ENCODE measurements at places on chromosomes 7 and 10.
A peak's percentile ranks its signal among the peaks of the same experiment; 100 is the strongest.

GRCh38 chr10:118102121-118102520, 55.4 kb upstream of the RAB11FIP2 start:
- no peak for DNase-seq

DNA sequence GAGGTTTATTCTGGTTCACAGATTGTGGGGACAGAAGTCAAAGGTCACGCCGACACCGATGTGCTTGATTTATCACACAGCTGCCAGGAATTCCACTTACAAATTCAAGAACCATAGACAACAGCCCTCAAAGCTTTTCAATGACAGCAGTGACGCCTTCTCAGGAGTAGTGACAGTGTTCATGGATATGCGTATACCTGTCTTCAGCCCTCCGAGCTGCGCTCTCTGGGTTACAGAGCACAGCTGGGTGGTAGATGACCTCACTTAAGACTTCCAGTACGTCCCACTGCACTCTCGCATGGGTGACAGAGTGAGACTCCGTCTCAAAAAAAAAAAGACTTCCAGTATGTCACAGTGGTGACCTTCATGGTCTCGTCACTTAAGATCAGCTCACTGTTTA, 108.5 kb downstream of the TCERG1L start:
- DNase-seq = no peak

DNA sequence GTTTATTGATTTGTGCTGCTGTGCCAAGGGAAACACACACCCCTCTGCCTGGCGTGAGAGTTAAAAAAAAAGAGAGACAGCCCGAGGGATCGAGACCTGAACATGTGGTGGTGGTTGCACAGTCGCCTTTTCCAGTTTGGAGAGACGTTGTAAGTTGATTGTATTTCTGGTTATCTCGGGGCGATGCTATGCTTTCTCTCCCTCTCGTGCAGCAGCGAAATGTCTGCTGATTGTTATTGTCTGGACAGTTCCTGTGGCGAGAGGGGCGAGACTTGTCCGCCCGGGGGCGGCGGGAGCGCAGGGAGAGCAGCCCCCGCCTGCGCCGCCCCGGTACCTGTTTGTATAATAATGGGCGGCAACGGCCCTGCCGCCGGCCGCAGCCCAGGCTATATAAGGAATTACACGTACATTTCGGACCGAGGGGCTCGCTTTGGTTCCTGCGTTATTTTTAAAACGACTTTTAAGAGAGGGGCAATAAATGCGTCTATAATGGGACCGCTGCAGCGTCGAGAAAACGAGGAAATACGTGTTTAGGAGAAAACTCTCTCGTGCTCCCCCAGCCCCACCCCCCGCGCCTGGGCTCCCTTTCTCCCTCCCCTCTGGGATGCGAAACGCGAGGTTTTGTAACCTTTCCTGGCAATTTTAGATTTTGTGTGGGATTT, 1.7 kb downstream of the ZEB1 start:
- DNase-seq = no peak

DNA sequence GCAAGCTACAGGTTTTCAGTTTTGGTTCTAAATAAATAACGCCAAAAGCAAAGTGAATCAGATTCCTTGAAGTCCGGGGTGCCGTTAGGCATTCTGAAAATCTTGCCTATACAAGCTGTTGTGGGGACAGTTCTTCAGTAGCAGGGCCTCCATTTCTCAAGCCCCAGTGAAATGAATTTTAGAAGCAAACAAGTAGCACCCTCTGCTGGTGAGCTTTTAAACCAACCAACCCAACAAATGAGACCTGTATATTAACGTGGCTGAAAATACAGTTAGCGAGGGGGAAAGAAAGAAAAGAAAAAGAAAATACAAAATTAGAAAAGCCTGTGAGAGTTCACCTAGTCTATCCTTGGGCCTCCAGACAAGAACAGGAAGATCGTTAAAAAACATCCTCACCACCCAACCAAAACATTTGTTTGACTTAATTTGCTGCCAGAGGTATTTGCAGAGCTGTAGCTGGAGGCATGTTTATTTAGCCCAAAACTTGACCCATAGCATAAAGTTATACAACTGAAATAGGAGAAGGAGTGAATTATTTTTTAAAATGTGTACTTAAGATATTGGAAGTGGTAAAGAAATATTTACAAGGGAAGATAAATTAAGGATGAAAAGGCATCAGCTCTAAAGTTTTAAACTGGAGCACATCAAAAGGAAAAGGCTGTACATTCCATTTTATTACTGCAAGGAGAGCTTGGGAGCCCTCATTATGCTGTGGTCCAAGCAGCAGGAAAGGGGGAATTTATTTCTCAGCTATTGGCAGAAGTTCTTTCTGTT, 98.9 kb downstream of the DYNC1I1 start:
- peak; percentile 39 for DNase-seq

GRCh38 chr10:124040451-124041188, 52.8 kb downstream of the CHST15 start:
- DNase-seq = no peak

DNA sequence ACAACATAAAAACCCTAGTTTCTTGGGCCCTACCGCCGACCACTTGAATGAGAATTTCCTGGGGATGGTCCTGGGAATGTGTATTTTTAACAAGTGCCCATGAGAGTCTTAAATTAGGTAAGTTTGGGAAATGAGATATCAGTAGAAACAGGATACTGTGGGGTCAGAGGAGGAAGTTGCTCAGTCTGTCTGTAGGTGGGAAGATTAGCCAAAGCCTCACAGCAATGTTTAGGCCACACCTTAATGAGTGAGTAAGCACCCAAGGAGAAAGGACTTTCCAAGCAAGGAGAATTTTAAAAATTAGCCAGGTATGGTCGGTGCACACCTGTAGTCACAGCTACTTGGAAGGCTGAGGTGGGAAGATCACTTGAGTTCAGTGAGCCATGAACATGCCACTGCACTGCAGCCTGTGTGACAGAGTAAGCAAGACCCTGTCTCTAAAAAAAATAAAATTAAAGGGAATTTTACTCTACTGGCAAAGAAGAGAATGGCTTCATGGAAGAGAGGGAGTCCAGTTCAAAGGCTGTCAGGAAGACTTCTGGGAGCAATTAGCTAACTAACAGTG, 31.9 kb downstream of the PAPSS2 start:
- DNase-seq = no peak

DNA sequence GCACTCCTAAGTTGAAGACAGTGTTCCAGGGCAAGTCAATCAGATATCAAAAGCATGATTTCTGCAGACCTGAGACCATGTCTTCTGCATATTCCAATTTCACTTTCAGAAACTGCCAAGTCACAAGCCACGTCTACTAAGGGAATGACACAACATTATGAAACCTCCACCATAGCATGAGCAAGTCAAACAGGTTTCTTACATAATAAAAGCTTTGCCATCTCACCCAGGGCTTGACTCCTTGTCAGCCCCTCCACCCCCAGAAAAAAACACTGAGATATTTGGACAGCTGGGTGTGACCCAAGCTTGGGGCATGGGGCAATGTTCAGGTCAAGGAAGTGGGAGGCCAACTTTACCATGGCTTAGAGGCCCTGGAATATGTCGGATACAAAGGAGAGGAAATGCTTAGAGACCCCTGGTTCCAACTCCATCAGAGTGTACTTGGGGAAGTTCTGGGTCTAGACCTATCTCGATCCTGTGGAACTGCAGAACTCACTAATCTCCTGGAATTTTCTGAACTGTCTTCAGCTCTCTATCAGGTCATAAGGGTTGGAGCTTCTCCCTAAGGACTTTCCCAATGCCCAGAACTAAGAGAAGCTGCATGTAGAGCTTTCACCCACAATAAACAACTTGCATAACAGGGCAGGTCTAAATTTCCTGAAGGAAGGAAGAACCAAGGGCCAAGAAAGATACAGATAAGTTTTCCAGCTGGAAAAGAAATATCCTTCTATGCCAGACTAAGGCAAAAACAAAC, 80.6 kb upstream of the NAMPT start:
- no peak for DNase-seq

DNA sequence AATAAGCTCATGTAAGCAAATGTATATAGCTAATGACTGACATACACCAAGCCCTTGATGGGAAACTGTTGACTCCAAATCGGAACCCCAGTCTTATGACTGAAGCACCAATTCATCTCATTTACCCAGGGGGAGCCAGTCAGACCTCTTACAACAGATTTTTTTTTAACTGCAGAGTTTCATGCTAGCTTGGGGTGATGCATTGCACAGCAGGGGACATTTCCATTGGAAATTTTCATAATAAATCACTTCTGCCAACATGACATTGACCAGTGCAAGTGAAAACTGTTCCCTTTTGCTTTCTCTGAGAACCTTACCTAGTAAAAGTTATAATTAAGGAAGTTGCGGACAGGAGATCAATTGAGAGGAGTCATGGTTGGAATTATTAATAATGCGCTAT, 137.0 kb upstream of the VWC2 start:
- DNase-seq = no peak

DNA sequence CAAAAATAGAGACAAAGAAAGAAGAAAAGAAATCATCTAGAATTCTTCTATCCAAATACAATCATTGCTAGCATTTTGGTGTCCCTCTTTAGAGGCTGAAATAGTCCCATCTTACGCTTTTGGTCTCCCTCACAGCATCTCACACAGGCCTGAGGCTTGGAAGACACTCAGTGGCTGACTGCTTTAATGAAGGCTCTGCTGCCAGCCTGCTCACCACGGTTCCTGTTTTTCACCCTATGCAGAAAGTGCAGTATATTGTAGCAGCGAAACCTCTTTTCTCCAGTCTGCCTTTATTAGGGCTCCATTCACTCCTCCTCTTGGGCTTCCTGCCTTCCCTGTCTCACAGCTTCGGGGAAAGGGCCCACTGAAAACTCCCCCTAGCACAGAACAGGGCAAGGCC, 102.2 kb downstream of the JCAD start:
- no peak for DNase-seq

GRCh38 chr7:26046878-26047277, 105.1 kb upstream of the NFE2L3 start:
- DNase-seq = no peak

- no peak for DNase-seq
Measured at GRCh38 chr7:1707756-1708595, 37.9 kb downstream of the ELFN1 start.

GRCh38 chr7:50332241-50333165, 28.0 kb downstream of the IKZF1 start:
- DNase-seq = no peak

DNA sequence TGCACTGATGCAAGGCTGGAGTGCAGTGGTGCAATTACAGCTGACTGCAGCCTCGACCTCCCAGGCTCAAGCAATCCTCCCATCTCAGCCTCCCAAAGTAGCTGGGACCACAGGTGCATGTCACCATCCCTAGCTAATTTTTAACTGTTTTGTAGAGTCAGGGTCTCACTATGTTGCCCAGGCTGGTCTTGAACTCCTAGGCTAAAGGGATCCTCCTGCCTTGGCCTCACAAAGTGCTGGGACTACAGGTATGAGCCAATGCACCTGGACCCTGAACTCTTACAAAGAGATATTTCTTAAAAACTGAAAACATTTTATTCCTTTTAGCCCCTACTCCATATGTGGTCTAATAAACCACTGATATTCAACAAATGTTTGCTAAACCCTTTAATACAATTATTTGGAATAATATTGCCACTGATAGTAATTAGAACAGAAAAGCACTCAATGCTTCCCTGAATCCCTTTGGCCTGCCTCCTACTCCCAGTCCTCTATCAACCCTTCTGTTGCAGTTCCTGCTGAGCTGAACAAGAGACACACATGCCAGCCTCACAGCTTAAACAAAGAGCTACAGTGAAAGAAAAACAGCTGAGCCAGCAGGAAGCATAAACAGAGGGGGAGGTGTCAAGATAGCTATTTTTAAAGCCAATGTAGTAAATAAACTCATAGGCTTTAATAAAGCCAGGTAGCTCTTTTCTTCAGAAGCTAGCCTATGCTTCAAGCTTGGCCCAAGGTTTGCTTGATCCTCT, 7.0 kb upstream of the GNAI1 start:
- DNase-seq = no peak

DNA sequence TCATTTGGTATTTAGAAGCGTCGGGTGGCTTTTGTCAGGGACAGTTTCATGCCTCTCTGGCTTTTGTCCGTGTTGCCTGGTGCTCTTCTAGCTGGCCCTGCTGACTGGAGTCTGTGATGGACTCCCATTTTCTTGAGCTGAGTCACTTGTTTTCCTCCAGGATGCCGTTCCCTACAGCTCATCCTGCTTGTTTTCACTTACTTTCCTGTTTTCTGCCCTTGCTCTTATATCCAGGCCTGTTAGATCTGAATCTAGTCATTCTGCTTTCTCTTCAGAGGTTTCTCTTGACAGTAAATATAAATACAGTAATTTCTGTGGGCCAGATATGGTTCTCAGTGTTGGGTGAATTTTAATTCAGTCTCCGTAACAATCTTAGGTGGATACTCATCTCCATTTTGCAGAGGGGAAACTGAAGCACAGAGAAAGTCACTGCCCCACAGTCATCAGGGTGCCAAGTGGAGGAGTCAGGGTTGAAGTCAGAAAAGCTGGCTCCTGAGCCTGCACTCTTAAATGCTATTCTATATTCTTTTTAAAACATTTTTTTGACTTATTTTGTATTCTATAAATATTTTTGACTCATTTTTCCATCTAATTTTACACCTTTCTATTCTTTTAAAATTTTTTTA, 85.4 kb downstream of the CCNY start:
- no peak for DNase-seq

DNA sequence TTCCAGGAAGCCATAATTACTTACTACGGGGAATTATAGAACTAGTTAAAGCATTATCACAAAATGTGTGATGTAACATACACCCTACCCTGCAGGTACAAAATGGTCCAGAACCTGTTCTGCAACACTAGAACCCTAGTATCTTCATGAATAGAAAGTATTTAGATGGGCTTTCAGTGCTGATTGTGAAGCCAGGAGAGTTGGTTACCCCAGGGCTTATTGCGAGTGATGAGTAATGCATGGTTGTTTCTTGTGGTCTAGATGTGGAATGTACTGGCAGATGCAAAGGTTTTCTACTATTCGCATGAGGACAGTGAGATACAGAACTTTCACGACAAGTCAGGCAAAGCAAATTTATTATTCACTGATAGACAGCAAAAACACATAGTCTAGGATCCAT, 33.6 kb upstream of the AGR3 start:
- DNase-seq = no peak

- DNase-seq = no peak
Measured at GRCh38 chr10:88979153-88979562, 11.4 kb upstream of the FAS start.

- DNase-seq = no peak
Measured at GRCh38 chr10:114374053-114374791, 30.1 kb downstream of the AFAP1L2 start.

DNA sequence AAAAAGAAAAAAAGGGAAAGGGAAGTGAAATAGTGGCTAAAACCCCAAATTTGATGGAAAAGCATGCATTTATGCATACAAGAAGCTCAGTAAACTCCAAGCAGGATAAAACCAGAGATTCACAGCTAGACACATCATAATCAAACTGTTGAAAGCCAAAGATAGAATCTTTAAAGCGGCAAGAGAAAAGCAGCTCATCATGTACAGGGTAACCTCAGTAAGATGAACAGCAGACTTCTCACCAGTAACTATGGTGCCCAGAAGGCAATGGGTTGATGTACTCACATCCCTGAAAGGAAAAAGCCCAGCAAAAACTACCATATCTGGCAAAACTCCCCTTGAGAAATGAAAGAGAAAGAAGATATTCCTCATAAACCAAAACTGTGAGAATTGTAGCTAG, 60.4 kb downstream of the TPST1 start:
- no peak for DNase-seq
